Fibroblast of the aortic adventitia (primary cell): ENCODE measurements at places on chromosomes 16 and 17. TPM values are rescaled to one million over a fixed set of nuclear protein-coding genes. Genes with fewer than 3 reads are reported as not detected.

CDRT4 gene
- total RNA-seq: 2.9 TPM in 1 of 2 replicates, not detected in the other

C17orf107 gene
- total RNA-seq: 3.8 and 4.5 TPM in 2 replicates

HSPB9 gene
- total RNA-seq: not detected in 2 replicates

MYOCD gene
- total RNA-seq: 0.16 and 0.18 TPM in 2 replicates

SHISA6 gene
- not detected in 2 replicates for total RNA-seq

TRIM37 gene
- 42.0 and 45.5 TPM in 2 replicates for total RNA-seq

NEUROD2 gene
- total RNA-seq: not detected in 2 replicates

TPPP3 gene
- 0.74 and 0.99 TPM in 2 replicates for total RNA-seq

SMTNL2 gene
- total RNA-seq: 0.16 TPM in 1 of 2 replicates, not detected in the other

DLG4 gene
- total RNA-seq: 2.9 and 11.9 TPM in 2 replicates

GPR142 gene
- total RNA-seq: not detected in 2 replicates

UBE2Z gene
- 82.4 and 103 TPM in 2 replicates for total RNA-seq

HIC1 gene
- 36.4 and 57.6 TPM in 2 replicates for total RNA-seq

NKD1 gene
- total RNA-seq: 0.09 TPM in 1 of 2 replicates, not detected in the other

CDK5RAP3 gene
- 49.5 and 109 TPM in 2 replicates for total RNA-seq

C16orf92 gene
- not detected in 2 replicates for total RNA-seq

ADAD2 gene
- total RNA-seq: not detected in 2 replicates

MEOX1 gene
- not detected in 2 replicates for total RNA-seq

IGSF6 gene
- 0.08 TPM in 1 of 2 replicates, not detected in the other for total RNA-seq

CCL11 gene
- not detected in 2 replicates for total RNA-seq

METTL23 gene
- 17.9 and 29.1 TPM in 2 replicates for total RNA-seq

SCGB1C2 gene
- total RNA-seq: not detected in 2 replicates

SLFN12L gene
- 0.18 TPM in 1 of 2 replicates, not detected in the other for total RNA-seq

CDRT15 gene
- not detected in 2 replicates for total RNA-seq

TMEM204 gene
- 5.0 and 22.1 TPM in 2 replicates for total RNA-seq

DGKE gene
- 5.2 and 7.8 TPM in 2 replicates for total RNA-seq

CDC6 gene
- total RNA-seq: 2.9 and 40.4 TPM in 2 replicates
